CD14-positive monocyte (primary cell): ENCODE measurements at places on chromosomes 2 and 18.

DNA sequence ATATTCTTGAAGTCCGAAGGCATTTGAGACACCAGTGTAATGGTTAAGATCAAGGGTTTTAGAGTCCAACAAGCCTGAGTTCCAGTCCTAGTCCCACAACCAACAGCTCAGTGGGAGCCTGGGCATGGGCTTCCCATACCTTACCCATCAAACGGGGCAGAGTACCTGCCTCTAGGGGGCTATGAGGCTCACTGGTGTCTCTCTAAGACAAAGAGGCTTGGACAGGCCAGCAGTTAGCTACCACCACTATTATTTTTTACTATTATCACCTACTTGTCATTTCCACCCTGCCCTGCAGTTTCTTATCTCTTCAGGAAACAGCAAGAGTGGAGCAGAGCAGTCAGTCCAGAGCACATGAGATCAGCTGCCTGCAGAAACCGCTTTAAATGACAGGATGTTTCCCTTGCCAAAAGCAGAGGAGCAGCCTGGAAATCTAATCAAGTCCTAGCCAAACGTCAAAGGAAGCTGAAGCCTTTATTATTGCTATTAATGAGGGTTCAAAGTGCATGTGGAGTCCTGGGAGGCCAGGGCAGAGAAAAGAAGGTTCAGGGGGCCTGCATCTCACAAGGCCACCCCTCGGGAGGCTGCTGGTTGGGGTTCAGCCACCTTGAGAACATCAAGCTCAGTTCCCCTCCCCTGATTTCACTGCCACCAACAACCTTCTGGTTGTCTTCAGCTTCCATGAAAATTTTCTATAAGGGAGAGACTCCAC is 66.6 kb downstream of the STPG4 start:
- no peaks in the 10 kb centered on the region for H3K36me3 ChIP-seq
- DNase-seq: no peak
- H3K4me3 ChIP-seq: no peak overlapping the region
- no peaks in the 10 kb centered on the region for H3K27me3 ChIP-seq

- H3K36me3 ChIP-seq: no peaks in the 10 kb centered on the region
- H3K27ac ChIP-seq: no peak overlapping the region
- no peak overlapping the region for H3K4me3 ChIP-seq
- no peaks in the 10 kb centered on the region for H3K4me1 ChIP-seq
Observed at GRCh38 chr2:177053038-177053437, 159.6 kb upstream of the HNRNPA3 start.

GRCh38 chr2:177314722-177315264 is 50.3 kb upstream of the NFE2L2 start:
- DNase-seq: no peak
- no peak overlapping the region for H3K27ac ChIP-seq
- no peak overlapping the region for H3K4me3 ChIP-seq
- no peaks in the 10 kb centered on the region for H3K27me3 ChIP-seq
- no peaks in the 10 kb centered on the region for H3K4me1 ChIP-seq

DNA sequence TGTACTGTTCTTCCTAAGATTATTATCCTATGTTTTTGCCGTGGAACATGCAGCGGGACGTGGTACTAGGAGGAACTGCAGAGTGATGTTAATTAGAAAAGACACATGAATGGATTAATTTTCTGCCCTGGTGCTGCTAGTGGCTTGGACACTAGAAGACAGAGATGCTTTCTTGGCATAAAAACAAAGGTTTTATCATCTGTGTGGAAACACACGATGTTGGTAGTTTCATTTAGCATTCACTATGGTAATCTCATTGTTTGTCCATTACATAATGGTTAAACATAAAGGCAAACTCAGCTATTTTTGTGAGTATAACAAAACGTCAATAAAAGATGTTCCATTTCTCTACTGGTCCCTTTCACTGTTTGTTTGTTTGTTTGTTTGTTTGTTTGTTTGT is 22.8 kb downstream of the COL6A3 start:
- H3K4me1 ChIP-seq: no peaks in the 10 kb centered on the region
- no peak for DNase-seq
- no peaks in the 10 kb centered on the region for H3K27me3 ChIP-seq
- no peaks in the 10 kb centered on the region for H3K36me3 ChIP-seq
- H3K4me3 ChIP-seq: no peak overlapping the region

DNA sequence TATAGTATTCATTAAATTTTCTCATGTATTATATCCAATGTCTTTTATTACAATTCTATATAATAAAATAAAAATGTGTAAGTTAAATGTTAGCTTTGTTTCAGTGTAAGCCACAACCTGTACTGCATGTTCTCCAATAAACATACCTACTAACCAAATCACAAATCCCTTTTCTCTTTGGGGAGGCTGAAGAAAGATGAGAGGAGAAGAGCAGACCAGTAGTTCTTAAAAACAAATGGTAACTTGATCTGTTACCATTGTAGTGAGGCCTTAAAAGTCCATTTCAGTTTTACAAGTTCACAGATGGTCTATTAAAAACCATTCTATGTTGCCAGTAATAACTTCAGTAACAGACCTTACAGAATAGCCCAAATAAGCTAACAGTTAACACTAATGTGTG is 100.5 kb downstream of the SOS1 start:
- H3K27ac ChIP-seq: no peak overlapping the region
- no peaks in the 10 kb centered on the region for H3K27me3 ChIP-seq
- no peak for DNase-seq
- no peaks in the 10 kb centered on the region for H3K4me1 ChIP-seq
- no peak overlapping the region for H3K4me3 ChIP-seq
- H3K36me3 ChIP-seq: peaks cover 37% of the 10 kb centered on the region

DNA sequence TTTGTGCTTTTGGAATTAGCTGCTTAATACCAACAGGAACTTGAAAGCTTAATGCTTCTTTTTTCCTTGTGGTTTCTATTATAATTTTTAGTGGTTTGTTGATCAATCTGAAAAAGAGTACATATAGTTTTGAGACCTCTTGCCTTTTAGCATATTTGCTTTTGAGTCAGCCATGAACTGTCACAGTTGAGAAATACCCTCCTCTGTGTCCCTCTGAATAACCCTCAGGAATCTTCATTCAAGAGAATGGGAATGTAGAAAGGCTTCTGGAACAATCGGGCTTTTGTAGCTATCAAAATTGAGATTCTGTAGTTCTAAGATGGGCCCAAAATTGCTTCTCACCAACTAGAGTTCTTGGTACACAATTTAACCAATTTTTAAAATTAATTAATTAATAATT is 451.1 kb upstream of the TRIB2 start:
- H3K4me1 ChIP-seq: no peaks in the 10 kb centered on the region
- H3K36me3 ChIP-seq: no peaks in the 10 kb centered on the region
- no peak overlapping the region for H3K27ac ChIP-seq
- no peak overlapping the region for H3K4me3 ChIP-seq
- no peak for DNase-seq
